Body of pancreas (tissue), 4 donors: ENCODE measurements at places on chromosomes 5 and 9.

DNA sequence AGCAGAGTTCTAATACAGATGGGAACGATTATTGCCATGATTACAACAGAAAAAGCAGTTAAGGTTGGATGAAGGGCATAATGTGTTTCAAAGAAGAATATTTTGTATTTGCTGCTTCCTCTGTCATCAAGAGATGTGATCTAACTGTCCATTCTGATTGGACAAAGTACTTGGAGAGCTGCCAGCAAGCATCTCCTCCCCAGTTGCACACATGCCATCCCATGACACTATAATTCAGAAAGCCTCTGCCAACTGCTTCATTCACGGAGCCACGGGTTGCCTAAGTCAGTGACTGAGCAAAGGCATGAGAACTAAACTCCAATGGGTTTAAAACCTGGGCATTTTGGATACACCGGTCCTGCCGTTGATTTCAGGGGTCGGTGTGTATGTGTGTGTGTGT lies 253.8 kb downstream of the CRB2 start:
- no peaks in the 10 kb centered on the region for H3K36me3 ChIP-seq
- no peaks in the 10 kb centered on the region for H3K27me3 ChIP-seq
- no peak overlapping the region for H3K27ac ChIP-seq
- no peak for DNase-seq

DNA sequence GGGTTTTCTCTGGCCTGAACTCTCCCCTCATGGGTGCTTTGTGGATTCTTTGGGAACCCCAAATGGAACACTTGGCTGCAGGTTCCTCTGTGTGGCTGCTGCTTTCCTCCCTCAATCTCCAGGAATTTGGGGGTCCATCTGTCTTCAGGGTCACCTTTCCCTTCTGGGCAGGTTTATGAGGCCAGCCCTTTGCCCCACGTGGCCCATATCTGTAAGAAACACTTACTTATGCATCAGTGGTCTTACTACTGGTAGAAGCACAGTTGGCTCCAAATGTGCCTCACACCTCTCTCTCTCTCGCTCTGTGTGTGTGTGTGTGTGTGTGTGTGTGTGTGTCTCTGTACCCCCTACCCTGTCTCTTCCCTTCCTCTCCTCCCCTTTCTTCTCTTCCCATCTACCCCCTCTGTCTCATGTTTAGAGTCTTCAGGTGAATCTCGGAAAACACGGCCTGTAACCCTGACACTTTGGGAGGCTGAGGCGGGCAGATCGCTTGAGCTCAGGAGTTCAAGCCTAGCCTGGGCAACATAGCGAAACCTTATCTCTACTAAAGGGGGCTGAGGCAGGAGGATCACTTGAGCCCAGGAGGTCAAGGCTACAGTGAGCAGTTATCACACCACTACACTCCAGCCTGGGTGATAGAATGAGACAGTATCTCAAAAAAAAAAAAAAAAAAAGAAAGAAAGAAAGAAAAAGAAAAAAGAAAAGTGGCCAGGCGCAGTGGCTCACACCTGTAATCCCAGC lies 26.8 kb downstream of the C5orf15 start:
- DNase-seq = no peak
- H3K36me3 ChIP-seq = no peaks in the 10 kb centered on the region
- H3K27ac ChIP-seq = no peak overlapping the region

- H3K36me3 ChIP-seq = no peaks in the 10 kb centered on the region
- no peaks in the 10 kb centered on the region for H3K27me3 ChIP-seq
- DNase-seq = no peak
Observed at GRCh38 chr9:72422214-72422613, 57.2 kb upstream of the ZFAND5 start.

- H3K36me3 ChIP-seq = no peaks in the 10 kb centered on the region
- H3K27ac ChIP-seq = peak overlapping the region; percentile 92
- no peaks in the 10 kb centered on the region for H3K27me3 ChIP-seq
Observed at GRCh38 chr9:128555180-128555721, 2.9 kb downstream of the SPTAN1 start.

DNA sequence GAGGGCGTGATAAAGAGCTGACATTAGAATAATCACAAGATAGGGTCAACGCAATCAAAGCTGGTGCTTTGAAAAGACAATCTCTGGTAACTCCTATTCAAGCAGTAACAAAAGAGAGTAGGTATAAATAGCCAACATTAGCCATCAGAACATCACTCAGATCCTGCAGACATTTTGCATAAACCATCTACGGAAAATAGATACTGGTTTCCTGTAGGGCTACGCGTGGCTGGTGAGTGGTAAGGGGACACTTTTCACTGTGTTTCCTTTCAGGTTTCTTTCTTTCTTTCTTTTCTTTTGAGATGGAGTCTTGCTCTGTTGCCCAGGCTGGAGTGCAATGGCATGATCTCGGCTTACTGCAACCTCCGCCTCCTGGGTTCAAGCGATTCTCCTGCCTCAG lies 22.3 kb downstream of the TTF1 start:
- no peak overlapping the region for H3K4me3 ChIP-seq
- peaks cover 26% of the 10 kb centered on the region for H3K36me3 ChIP-seq
- no peaks in the 10 kb centered on the region for H3K27me3 ChIP-seq
- peaks cover 16% of the 10 kb centered on the region for H3K4me1 ChIP-seq
- no peak for DNase-seq
- no peak overlapping the region for H3K27ac ChIP-seq

GRCh38 chr5:123150089-123150488 lies 61.0 kb downstream of the PRDM6 start:
- no peak overlapping the region for H3K27ac ChIP-seq
- DNase-seq = no peak
- H3K4me3 ChIP-seq = no peak overlapping the region
- no peaks in the 10 kb centered on the region for H3K36me3 ChIP-seq
- H3K4me1 ChIP-seq = no peaks in the 10 kb centered on the region
- no peaks in the 10 kb centered on the region for H3K27me3 ChIP-seq

DNA sequence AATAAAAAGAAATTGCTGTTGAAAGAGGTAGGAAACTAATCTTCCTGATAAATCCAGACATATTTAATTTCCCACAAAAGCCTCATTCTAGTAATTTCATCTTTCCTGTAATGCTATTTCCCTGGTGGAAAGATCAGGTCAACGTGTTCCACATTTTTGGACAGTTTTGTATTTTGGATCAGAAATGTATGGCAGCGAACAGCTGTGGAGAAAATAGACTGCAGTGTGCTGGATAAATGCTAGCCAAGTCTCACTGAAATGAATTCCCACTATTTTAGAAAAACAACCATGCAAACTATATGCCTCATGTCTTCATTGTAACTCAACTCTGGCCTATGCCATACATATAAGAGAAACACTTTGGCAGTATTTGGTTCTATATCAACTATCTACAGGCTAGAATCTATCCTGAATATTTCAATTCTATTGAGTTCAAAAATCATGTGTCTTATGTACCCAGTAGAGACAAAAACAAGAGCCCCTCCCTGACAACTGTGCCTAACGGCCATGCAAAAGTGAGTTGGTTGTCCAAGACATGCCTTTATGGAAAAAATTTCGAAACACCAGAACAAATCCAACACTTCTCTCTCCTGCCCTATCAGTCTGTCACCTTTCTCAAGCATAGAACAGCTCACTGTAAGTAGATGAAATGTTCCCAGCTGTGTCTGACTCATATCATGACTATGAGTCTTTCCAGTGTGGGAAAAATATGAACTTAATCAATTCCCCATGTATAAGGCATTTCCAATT lies 191.3 kb upstream of the NREP start:
- H3K27ac ChIP-seq = no peak overlapping the region
- H3K36me3 ChIP-seq = no peaks in the 10 kb centered on the region
- DNase-seq = no peak
- no peak overlapping the region for H3K4me3 ChIP-seq
- H3K4me1 ChIP-seq = no peaks in the 10 kb centered on the region

- H3K27ac ChIP-seq = no peak overlapping the region
- H3K27me3 ChIP-seq = no peaks in the 10 kb centered on the region
- H3K36me3 ChIP-seq = no peaks in the 10 kb centered on the region
Observed at GRCh38 chr9:106689089-106689488, 173.9 kb upstream of the ZNF462 start.

DNA sequence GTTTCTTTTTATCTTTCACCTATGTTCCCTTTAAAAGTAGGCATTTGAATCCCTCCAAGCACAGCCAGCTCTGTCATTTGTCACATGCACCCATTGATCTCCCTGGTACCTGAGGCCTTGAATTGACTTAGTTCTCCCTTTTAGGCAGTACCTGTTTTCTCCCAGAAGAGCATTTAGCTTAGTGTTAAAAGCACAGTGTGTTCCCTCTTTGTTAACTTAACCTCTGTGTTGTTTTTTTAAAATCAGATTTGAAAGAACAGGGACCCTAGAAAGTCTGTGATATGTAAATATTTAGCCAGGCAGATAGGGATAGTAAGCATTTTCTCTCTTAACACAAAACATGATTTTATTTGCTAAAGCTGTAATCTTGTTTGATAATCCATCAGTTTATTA lies 113.8 kb upstream of the SPATA31D4 start:
- peaks cover 17% of the 10 kb centered on the region for H3K4me1 ChIP-seq
- H3K36me3 ChIP-seq = no peaks in the 10 kb centered on the region
- H3K27me3 ChIP-seq = no peaks in the 10 kb centered on the region
- no peak overlapping the region for H3K27ac ChIP-seq
- no peak for DNase-seq

DNA sequence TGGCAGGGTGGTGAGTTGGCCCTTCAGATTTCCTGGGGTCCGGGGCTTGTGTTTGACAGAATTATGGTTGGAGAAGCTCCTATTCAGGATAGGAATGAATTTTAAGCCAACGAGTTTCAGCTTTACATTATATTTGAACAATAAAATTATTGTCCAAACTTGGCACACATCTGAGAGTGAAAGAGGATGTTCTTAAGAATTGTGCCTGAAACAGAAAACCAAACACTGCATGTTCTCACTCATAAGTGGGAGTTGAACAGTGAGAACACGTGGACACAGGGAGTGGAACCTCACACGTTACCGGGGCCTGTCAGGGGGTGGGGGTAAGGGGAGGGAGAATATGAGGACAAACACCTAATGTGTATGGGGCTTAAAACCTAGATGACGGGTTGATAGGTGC lies 111.8 kb upstream of the ACTBL2 start:
- H3K4me1 ChIP-seq = no peaks in the 10 kb centered on the region
- no peaks in the 10 kb centered on the region for H3K36me3 ChIP-seq
- no peak overlapping the region for H3K4me3 ChIP-seq
- no peak overlapping the region for H3K27ac ChIP-seq

DNA sequence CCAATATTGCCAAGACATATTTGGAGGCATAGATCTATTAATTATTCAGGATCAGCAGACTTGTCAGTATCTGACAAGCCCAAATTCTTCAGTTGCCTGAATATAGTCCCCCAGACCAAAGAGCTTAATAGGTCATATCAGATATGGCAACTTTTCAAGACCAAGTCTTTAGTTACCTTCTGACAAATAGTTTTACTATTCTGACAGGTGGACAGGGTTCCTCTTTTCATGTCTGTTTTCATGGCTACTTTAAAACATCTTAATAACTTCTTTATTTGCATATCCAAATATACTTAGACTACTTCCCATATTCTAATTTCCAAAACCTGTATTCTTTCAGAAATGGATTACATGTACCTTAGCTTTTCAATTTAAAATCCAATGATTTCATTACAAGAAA lies 65.4 kb downstream of the AUH start:
- H3K4me1 ChIP-seq = peaks cover 31% of the 10 kb centered on the region
- H3K4me3 ChIP-seq = no peak overlapping the region
- DNase-seq = no peak
- H3K36me3 ChIP-seq = peaks cover 9% of the 10 kb centered on the region

GRCh38 chr9:14907696-14908095 lies 2.5 kb downstream of the FREM1 start:
- H3K4me1 ChIP-seq = peaks cover 79% of the 10 kb centered on the region
- peak overlapping the region; percentile 73 for H3K27ac ChIP-seq
- H3K4me3 ChIP-seq = no peak overlapping the region
- H3K36me3 ChIP-seq = no peaks in the 10 kb centered on the region

- H3K27me3 ChIP-seq = no peaks in the 10 kb centered on the region
- no peak overlapping the region for H3K27ac ChIP-seq
- H3K4me3 ChIP-seq = no peak overlapping the region
- DNase-seq = no peak
- no peaks in the 10 kb centered on the region for H3K36me3 ChIP-seq
Observed at GRCh38 chr9:73806876-73807275, 655.2 kb downstream of the ANXA1 start.

DNA sequence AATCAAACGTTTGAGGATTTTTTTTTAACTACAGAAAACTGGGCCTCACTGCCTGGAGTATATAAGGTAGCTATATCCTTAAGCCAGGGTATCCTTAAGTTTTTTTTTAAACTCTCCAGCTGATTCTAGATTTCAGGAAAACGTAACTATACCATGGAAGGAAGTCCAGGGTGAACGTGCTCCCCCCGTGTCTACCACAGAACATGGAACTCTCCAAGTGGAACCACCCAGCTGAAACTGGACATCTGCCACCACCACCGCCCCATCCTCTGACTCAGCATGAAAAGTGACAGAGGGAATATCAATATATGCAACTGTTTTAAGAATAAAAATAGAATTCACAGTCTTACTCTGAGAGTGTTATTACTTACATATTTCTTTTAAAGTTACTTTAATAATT lies 61.3 kb downstream of the DROSHA start:
- H3K4me1 ChIP-seq = no peaks in the 10 kb centered on the region
- H3K36me3 ChIP-seq = no peaks in the 10 kb centered on the region
- no peaks in the 10 kb centered on the region for H3K27me3 ChIP-seq
- H3K4me3 ChIP-seq = no peak overlapping the region
- no peak overlapping the region for H3K27ac ChIP-seq
- no peak for DNase-seq

GRCh38 chr5:124908581-124909451 lies 162.4 kb upstream of the ZNF608 start:
- H3K27me3 ChIP-seq = no peaks in the 10 kb centered on the region
- peaks cover 52% of the 10 kb centered on the region for H3K4me1 ChIP-seq
- H3K4me3 ChIP-seq = no peak overlapping the region
- no peak for DNase-seq

DNA sequence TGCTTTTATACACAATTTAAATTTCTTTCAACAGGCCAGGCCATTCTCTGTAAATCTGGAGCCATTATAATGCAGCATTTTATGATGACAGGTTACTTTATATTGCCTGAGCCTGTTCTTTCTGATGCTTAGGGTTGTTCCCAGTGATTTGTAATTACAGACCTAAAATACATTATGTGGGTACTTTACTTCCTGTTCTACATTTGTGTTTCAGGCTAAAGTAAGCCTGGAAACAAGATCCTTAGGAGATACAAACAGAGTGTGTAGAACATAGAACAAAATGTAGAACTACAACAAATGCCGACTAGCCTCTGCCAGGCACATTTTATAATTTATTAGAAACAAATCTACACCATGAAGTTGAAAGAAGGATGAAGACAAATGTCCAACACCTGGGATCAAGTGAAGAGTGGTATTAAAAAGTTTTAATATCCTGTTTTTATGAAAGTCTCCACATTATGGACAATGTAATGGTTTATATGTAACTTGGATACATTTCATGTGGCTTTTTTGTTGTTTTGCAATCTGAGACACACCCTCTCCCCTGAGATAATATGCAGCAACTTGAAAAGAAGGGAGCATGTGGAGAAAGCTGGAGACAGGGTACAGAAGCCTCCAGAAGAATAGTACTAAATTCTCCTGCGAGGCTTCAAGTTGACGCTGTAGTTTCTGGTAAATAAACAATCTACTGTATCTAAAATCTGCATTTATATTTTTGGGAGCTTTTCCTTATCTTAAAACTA lies 46.9 kb downstream of the VCAN start:
- no peak overlapping the region for H3K27ac ChIP-seq
- no peaks in the 10 kb centered on the region for H3K36me3 ChIP-seq
- DNase-seq = no peak
- no peaks in the 10 kb centered on the region for H3K27me3 ChIP-seq

GRCh38 chr5:43141211-43141610 lies 20.5 kb downstream of the ZNF131 start:
- DNase-seq = no peak
- H3K4me1 ChIP-seq = no peaks in the 10 kb centered on the region
- H3K27ac ChIP-seq = no peak overlapping the region
- H3K36me3 ChIP-seq = no peaks in the 10 kb centered on the region
